ENCODE measurements at places on chromosomes 7 and 10.

- no peak for DNase-seq
Observed at GRCh38 chr7:150381096-150381495, 2.0 kb downstream of the ZNF775 start.

GRCh38 chr7:18144166-18144565 is 116.5 kb upstream of the PRPS1L1 start:
- DNase-seq = no peak

GRCh38 chr10:95031656-95032055 is 37.6 kb downstream of the CYP2C8 start:
- no peak for DNase-seq

GRCh38 chr7:132109769-132110168 is 466.5 kb downstream of the PLXNA4 start:
- no peak for DNase-seq

GRCh38 chr7:30800785-30801252 is 29.6 kb downstream of the MINDY4 start:
- DNase-seq = peak; percentile 35

DNA sequence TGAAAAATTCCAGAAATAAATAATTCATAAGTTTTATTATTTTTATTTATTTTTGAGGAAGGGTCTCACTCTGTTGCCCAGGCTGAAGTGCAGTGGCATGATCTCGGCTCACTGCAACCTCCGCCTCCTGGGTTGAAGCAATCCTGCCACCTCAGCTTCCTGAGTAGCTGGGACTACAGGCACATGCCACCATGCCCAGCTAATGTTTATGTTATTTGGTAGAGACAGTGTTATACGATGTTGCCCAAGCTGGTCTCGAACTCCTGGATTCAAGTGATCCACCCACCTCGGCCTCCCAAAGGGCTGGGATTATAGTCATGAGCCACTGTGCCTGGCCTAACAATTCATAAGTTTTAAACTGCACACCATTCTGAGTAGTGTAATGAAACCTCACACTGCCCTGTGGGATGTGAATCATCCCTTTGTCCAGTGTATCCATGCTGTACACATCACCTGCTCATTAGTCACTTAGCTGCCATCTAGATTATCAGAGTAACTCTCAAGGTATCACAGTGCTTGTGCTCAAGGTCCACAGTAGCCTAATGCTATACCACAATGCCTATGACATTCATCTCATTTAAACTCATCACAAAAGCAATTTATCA is 17.9 kb downstream of the RTKN2 start:
- no peak for DNase-seq

DNA sequence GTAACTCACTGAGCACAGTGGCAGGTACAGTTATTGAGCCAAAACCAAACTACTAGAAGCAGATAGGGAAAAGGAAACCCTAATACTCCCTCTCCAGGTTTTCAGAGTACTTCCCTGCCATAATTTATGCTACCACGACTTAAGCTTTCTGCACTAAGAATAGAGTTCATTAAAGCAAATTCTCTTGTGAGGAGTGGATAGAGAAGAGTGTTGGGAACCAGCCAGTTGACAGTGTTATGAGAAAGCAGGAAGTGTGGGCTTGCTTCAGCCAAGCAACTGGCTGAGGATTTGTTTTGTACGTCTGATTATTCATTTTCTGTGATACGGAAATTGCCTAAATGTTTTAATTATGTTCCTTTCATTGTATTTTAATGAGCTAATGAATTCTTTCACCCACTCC is 280.5 kb downstream of the KIF20B start:
- no peak for DNase-seq

DNA sequence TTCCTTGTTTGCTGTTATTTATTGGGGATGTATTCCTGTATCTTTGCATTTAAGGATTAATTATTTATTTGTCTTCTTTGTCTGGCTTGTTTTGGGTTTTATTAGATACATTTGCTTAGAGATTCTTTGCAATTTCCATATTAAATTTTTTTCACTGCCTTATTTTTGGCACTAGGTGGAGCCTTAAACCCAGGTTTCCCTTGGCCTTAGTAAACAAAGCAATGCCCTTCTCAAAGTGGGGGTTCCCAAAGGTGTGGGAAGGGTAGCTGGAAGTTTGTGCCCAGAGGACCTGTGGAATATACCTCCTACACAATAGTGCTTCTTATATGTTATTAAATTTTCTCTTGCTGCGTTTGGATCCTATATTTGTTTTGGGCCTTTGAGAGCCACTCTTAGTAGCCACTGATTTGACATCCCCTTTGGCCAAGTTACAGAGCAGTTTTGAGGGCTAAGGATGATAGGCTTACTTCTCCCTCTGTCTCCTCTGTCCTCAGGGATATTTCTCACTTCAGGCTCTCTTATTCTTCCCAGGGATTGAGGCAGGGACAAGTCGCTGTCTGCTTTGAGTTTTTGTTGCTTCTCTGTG is 162.3 kb downstream of the ITGB1 start:
- DNase-seq = peak; percentile 1

- no peak for DNase-seq
Observed at GRCh38 chr10:3206511-3207157, 34.1 kb upstream of the PITRM1 start.

Measured in NCI-H2227 treated with DMSO at 0.1 percent for 48 hours (cell line).